Common myeloid progenitor, CD34-positive (primary cell): ENCODE measurements at places on chromosomes 2 and 18.

DNA sequence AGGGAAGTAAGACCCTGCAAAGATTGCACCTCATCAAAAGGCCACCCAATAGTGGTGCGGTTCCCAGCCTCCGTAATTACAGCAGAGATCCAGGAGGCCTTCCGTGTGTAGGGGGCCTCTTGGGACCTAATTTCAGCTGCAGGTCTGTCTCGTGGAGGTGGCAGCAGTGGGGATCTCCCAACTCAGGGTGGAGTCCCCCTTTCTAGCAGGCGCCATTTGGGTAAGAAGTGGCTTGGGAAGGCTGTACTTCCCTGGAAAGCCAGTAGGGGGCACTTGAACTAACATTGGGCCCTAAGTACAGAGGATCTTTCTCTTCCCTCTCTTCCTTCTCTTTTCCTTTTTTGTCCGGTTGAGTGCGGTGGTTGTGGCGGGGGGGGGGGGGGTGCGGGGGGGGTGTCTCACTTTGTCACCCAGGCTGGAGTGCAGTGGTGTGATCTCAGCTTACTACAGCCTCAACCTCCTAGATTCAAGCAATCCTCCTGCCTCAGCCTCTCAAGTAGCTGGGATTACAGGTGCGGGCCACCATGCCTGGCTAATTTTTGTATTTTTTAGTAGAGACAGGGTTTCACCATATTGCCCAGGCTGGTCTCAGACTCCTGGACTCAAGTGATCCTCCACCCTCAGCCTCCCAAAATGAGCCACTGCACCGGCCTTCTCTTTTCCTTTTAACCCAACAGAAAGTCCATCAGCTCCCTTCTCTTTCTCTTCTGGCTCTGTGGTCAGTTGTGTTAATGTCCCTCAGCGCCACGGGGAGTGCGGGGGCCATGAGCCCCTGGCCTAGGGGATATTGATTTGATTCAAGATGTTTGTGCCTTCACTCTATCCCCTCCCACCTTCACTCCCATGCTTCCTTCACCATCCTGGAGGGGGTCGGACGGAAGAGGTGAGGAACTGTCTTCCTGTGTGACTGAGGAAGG lies 32.0 kb downstream of the CENPO start:
- peak; percentile 64 for DNase-seq

DNA sequence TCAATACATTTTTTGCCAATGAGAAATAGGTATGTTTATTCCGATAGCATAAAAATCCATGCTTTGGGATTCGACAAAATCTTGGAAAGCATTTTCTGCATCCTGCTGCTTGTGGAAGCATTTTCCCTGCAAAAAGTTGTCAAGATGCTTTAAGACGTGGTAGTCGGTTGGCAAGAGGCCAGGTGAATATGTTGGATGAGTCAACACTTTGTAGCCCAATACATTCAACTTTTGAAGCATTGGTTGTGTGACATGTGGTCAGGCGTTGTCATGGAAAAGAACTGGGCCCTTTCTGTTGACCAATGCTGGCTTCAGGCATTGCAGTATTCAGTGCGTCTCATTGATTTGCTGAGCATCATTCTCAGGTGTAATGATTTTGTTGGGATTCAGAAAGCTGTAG lies 764.5 kb downstream of the TRIB2 start:
- no peak for DNase-seq

DNA sequence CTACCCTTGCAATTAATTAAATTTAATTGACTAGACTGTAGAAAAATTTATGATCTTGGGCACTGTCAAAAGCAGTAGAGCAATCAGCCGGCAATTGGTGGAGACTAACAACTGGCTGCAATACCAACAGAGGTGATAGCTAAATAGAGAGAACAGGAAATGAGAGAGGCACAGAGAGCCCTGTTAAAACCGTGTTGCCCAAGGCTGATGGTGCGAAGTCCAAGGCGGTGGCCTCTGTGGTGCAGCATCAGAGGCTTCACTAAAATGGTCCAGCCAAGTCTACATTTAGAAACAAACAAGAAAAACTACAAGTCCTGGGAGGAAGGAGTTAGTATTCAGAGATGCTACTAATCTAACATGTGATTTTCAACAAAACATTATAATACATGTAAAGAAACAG lies 115.6 kb downstream of the NETO1 start:
- DNase-seq: no peak

DNA sequence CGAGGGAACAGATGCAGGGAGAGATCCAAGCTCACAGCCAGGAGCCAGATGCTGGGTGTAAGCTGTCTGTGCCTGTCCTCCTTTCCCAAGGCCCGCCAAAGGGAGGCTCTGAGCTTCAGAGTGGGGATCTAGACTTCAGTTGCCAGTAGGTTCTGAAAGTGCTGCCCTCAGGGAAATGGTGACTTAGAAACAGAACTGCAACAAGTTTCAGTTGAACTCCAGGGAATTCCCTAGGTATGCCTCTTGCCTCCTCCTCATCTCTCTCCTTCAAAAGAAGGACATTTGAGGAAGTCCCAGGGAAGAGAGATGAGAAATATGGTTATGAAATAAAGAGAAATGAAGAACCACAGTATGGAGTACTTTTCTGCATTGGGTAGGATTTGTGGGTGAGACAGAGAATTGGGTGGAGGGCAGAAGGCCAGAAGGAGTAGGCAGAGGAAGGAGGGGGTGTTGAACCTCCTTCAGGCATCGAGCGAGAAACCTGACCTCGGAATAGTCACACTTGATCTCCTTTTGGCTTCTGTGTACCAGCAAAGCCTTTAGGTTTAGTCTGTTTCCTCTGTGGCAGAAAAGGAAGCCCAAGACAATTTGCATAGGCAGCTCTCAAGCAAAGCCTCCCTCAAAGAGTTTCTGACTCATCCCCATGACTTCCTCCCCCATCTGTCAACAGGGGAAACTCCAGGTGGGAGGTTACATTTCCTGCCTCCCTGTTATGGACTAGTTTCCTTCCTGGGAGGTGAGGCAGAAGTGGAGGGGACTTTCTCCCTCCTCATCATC lies 45.7 kb downstream of the QPCT start:
- peak; percentile 93 for DNase-seq

DNA sequence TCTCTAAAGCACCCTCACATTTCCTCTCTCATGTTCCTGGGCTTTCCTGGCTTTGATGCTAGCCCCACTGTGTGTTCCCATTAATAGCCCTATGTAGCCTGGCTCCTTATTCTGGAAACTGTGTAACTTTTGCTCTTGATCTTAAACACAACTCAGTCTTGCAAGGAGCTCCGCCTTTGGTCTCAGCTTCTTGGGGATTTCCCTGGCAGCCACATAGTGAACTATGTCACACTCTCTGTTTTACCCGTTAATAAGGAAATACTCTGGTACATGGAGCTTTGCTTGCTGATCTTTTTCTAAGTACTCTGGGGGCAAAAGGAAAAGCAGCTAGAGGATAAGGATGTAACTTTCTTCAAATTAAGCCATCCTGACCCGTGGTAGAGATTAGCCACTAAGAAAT lies 259.3 kb downstream of the NEDD4L start:
- DNase-seq: no peak

DNA sequence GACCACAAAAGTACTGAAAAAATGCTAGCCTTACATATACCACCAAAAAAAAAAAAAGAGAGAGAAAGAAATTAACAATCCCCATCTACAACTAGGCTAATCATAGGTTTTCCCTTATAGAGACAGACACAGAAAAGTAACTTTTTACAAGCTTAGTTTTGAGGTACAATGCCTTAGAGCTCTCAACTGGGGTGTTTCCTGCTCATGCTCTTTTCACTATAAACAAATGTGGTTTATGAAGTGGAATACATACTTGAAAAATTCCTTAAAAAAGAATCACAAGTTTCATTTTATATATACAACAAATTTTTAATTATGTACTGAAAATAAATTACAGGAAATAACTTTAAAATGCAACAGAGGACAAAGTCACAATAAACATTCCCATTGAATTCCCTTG lies 82.5 kb downstream of the ATL2 start:
- no peak for DNase-seq

DNA sequence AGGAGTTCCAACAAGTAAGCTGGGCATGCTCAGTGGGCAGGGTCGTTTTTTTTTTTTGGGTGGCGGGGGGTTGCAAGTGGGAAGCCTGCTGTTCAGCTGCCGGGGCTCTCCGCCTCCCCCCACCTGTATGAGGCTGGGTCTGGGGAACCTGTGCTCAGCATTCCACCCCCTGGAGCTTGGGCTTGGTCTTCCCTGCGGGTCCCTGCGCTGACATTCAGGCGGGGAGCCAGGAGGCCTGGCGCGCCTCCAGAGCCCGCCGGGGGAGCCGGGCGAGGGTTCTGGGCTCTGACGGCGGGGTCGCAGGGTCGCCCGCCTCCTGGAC lies 822 bp upstream of the GPD2 start:
- DNase-seq: no peak

DNA sequence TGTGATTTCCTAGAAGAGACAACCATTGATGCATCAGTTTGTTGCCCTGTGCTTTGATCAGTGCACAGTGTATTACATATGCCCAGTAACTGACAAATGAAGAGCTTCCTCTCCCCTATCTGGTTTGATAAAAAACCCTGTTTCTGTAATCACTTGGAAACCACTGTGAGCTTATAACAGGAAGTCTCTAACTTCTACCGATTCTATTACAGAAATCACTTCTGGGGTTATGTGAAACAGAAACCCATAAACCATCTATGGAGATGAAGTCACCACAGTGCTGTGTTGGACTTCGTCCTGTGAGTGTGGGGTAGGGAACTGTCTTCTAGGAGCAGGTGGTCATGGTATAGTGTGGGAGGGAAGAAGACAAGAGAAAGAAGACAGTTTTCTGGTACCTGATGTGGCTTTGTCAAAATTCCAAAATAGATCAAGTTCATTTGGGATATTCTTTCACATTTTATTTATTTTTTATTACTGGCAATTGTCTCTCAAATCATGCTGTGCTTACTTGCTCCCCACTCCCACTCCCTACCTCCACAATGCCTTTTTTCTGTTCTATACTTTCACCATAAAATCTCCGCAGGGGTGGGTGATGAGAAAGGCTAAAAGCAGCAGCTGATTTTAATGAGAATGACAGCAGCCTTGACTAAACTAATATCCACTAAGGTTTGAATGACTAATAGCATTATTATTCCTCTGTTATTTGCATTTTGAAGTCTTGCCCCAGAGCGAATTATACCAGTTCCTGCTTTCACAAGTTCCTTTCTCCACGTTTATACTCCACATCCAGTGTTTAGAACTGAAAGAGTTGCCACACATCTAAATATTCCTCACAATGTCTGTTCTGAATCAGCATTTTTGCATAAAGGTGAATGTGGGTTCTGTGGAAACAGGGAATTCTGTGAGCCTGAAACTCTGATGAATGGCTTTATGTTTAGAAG lies 41.7 kb upstream of the RND3 start:
- DNase-seq: no peak

DNA sequence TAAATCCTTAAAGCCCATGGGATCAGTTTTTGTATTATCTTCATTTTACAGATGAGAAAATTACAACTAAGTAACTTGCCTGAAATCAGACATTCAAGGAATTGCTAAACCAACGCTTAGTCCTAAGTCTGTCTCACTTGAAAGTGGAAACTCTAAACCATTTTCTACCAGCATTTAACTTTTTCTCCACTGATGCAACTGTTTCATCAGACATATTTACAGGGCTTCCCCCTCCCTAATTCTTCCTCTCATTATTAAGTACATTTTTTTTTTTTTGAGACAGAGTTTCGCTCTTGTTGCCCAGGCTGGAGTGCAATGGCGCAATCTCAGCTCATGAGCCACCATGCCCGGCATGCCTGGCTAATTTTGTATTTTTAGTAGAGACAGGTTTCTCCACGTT lies 88.6 kb downstream of the ACVR1C start:
- DNase-seq: no peak

DNA sequence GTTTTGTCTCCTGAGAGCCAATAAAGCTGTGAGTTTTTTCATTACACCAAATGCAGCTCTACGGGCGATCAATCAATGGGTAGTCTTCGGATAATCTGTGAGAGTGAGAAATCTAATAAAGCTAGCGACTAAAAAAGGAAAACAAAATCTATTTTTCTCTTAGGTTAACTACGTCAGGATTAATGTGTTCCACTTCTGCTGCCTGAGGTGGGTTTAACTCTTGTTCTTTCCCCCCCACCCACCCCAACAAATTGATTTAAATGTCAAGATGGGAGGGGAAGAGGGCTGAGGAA lies 63.0 kb upstream of the PSMD14 start:
- no peak for DNase-seq

DNA sequence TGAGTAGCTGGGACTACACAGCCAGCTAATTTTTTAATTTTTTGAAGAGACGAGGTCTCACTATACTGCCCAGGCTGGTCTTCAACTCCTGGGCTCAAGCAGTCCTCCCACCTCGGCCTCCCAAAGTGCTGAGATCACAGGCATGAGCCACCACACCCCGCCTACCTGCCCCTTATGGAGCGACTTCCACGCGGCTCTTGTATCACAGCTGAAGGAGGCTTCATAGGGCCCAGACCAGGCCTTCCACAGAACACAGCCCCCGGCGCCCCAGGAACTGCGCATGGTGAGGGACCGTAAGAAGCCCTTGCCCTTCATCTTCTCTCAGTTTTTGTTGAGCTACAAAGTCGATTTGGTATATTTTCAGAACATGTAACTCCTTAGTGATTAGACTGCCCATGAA lies 220.3 kb downstream of the KLHL29 start:
- no peak for DNase-seq

GRCh38 chr2:162072181-162072702 lies 1.8 kb downstream of the DPP4 start:
- peak; percentile 1 for DNase-seq

DNA sequence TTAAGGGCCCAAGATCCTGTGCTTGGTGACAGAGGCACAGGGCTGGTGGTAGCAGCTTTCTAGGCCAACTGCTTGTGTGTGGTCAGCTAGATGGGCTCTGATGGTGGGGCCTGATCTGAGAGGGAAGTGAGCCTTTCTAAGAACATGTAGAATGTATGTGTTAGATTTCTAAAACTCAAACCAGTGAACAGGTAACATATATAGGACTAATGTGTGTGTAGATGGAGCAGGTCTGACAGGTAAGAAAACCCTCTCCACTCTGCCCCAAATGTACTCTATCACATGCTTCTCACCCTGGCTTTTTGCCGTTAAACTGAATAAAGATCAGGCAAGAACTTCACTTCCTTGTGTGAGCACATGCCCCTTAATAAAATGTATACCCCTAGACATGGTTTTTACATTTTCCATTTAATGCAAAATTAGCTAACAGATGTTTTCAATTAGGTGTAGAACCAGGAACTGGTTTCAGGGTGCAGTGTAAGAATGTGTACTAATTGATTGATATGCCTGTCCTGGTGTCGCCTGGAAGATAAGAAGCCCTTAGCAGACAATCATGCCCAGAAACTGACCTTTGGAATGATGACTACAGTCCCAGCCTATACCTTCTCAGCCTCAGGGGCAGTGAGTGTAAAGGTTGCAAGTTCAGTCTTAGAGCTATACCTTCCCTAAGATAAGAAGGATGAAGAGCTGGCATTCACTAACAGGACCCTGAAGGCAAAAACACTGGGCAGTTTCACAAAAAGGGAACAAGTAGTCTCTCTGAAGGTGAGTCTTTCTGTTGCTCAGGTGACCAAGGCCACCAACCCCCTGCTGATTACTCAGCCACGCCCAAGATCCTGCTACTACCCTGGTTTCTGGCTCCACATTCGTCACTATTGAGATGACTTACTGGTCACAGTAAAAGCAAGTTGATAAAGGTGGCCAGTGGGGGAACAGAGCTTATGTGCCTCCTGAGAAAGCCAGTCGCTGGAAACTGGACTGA lies 71.2 kb downstream of the SPATS2L start:
- peak; percentile 37 for DNase-seq

GRCh38 chr2:82793711-82794435 lies 1665.2 kb downstream of the SUCLG1 start:
- DNase-seq: no peak
